Effector CD4-positive, alpha-beta T cell (primary cell): ENCODE measurements at places on chromosomes 3 and 15.

- no peak for DNase-seq
Observed at GRCh38 chr15:87591582-87591981, 665.0 kb downstream of the NTRK3 start.

- DNase-seq, result no peak
Observed at GRCh38 chr15:67076147-67076843, 10.9 kb downstream of the SMAD3 start.

DNA sequence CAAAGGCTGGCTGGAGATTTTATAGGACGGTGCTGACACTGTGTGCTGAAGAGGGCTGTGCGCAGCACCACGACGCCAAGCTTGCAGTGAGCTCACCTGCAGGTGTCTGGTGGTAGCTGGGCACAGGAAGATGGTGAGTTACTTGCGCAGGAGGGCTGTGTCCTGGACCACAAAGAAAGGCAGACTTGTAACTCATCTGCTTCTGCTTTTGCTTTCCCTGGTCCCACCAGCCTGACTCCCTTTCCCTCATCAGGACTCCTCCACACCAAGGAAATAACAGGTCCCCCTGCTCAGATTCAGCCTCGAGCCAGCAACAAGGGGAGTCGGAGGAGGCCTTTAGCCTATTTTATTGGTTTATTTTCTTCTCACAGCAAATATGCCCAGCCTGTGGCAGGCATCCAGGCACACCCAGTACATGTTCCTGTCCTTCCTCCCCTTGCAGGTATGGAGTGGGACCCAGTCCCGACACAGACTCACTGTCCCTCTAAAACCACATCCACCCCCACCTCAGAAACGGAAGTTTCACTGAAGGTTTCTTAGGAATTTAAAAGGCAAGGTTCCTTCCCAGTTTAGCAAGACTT, 35.6 kb upstream of the FLNB start:
- DNase-seq, result no peak

GRCh38 chr15:49521802-49522201, 98.8 kb downstream of the FGF7 start:
- DNase-seq, result no peak

DNA sequence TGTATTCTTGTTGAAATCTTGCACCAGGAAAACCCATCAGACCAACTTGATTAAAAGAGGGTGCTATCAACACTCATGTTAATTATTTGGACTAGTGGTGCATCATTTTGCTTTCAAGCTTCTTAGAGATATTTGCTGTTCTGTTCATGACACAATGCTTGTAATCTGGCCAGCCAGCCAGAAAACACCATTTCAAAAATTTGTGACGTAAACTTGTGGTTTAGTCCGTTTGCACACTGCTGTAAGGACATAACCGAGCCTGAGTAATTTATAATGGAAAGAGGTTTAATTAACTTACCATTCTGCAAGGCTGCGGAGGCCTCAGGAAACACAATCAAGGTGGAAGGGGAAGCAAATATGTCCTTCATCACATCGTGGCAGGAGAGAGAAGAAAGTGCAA, 374.3 kb upstream of the TGFBR2 start:
- no peak for DNase-seq

DNA sequence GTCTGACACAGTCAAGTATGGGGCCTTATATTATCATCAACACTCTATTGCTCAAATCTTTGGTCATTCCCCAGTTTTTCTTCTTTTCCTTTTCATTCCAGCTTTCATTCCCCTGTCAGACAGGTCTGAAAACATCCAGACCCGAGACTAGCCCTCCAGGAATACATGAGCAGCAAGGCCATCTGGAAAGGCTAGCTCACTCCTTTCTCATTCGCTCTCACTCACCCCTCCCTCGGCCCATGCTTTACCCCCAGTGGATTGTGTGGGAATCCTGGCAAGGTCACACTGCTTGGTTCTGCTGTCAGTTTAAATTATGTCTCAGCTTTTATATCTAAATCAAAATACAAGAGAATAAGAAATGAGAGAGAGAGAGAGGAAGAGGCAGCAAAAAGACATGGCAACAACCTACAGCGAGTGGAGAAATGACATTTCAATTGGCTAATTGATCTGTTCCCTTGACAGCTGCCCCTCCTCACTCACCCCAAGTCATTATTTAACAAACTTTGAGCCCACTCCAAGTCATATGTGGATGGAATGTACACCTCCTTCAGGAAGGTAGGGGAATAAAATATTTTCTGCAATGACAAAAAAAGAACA, 962.2 kb downstream of the TUSC7 start:
- DNase-seq, result no peak

DNA sequence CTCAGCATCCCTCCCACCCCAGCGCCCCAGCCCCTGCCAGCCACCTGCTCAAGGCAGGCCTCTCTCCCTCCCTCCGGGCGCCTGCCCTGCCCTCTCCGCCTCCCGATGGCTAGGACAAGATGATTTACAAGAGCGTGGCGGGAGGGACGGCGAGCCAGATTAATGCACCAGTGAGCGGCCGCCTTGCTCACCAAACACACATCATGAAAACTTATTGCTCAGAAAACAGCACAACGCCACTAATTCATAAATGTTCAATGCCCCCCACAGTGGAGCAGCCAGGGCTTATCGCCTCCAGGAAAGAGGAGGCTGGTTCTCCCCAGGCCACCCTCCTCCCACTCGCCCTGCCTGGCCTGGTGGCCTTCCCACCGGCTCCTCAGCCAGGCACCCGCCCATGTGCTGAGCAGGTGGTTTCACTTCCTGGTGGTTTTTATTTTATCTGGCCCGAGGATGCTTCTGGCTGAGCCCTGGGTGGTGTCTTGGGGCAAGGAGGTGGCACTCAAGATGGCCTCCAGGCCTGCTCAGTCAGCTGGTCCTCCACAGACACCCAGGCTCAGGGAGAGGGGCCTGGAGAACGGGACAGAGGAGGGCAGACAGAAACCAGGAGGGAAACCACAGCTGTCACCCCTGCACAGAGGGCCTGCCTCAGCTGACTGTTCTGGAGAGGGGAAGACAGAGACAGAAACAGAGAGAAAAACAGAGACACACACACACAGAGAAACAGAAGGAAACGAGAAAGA, 284.9 kb downstream of the UACA start:
- no peak for DNase-seq

GRCh38 chr15:70046679-70047369, 50.9 kb downstream of the TLE3 start:
- DNase-seq, result no peak

GRCh38 chr3:3603351-3603750, 195.9 kb upstream of the LRRN1 start:
- DNase-seq, result no peak

DNA sequence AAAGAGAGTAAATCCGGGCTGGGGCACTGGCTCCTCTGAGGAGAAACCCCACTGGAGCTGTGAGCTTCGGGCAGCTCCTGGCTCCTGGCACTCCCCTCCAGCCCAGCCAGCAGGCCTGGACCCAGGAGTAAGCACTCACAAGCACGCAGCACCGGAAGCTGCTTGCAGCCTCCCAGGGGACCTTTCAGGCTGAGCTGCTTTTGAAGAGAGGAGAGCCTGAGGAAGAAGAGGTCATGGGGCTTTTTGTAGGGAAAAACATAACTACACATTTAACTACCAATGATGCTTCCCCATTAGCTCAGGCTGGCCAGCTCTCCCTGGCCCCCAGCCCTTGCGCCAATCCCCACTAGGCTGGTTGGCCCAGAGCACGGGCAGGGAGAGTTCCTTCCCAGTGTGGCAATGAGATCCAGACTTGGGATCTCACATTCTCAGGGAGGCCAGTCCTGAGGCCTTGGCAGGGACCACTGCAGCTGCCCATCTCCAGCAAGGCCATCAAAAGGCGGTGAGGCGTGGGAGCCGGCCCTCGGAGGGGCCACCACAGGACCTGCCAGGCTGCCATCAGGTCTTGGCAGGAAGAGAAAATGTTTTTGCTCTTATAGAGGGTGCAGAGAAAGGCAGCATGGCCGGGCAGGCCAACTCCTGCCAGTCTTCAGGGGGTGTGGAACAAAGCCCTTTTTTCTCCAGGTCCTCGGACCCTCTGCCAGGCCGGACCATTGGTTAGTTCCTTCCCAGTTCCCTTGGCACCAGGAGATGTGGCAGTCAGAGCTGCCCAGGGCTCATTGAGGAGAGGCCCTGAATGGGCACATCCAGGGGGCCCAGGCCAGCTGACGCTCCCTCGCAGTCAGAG, 41.5 kb upstream of the MFGE8 start:
- no peak for DNase-seq

DNA sequence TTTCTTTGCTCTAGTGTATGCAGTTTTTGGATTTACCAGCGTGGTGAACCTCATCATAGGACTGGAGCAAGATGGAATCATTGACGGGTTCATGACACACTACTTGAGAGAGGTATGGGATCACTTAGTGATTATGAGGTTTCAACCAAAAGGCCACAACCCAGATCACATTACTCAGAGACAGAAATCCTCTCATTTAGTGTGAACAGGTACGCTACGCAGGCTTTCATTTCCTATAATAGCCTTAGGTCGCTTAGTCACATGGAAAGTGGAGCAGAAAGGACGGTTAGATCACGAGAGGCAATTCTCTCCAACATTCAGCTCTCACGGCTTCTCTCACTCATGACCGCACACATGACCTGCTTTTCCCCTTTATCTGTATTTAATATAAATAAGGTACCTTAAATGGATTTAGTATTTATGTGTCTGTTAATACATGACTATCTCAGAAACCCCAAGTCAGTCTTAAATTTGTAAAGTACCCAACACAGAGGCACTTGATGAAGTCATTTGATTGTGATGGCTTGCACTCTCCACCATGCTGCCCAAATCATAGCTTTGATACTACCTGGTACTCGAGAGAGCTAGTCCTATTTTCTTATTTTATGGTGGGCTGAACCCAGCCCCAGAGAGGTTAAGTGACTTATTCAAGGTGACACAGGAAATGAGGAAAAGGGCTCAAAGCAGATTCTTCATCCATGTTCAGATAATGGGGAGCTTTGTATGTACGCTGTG, 8.6 kb downstream of the TM6SF1 start:
- DNase-seq, result no peak

- no peak for DNase-seq
Observed at GRCh38 chr3:159859836-159860235, 128.8 kb upstream of the IL12A start.

DNA sequence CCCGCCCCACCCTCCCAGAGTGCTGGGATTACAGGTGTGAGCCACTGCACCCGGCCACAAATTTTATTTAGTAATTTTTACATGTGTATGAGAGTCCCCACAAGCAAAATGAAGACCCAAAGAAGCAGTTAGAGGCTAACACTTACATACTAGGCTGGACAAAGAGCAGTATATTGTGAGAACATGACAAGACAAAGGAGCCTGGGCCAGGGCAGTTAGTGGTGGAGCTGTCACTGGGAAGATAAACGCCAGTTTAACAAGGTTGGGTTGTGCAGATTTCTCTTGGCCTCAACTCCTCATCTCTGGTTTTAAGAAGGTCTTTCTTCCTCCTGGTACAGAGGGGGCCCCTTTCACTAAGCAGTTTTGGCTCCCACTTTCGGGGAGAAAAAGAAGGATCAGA, 19.9 kb upstream of the FAM174B start:
- no peak for DNase-seq

- DNase-seq, result no peak
Observed at GRCh38 chr3:9169326-9169725, 80.1 kb downstream of the SRGAP3 start.

- no peak for DNase-seq
Observed at GRCh38 chr15:90818251-90819210, 49.9 kb upstream of the FURIN start.

- DNase-seq, result no peak
Observed at GRCh38 chr3:106183762-106184391, 315.1 kb upstream of the CBLB start.

DNA sequence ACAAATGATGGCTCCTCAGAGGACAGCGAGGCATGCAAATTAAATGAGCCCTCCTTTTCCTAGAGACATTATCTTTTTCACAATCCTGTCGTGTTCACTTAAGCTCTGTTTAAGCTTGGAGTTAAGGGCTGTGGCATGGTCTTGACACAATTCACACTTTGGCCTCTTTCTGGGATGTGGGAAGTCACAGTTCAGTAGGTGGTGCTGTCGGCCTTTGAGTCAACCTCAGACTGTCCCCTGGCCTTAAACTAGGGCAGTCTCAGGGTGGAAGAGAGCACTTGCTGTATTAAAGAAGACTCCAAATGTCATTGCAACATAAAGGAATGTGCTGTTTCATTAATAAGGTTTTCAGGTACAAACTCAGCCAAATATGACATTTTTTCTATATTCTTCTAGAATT, 351.0 kb downstream of the MCTP2 start:
- no peak for DNase-seq
